ENCODE measurements at places on chromosomes 16 and 17.

- DNase-seq, result no peak
Measured at GRCh38 chr17:45888392-45888791, 6.0 kb upstream of the MAPT start.

DNA sequence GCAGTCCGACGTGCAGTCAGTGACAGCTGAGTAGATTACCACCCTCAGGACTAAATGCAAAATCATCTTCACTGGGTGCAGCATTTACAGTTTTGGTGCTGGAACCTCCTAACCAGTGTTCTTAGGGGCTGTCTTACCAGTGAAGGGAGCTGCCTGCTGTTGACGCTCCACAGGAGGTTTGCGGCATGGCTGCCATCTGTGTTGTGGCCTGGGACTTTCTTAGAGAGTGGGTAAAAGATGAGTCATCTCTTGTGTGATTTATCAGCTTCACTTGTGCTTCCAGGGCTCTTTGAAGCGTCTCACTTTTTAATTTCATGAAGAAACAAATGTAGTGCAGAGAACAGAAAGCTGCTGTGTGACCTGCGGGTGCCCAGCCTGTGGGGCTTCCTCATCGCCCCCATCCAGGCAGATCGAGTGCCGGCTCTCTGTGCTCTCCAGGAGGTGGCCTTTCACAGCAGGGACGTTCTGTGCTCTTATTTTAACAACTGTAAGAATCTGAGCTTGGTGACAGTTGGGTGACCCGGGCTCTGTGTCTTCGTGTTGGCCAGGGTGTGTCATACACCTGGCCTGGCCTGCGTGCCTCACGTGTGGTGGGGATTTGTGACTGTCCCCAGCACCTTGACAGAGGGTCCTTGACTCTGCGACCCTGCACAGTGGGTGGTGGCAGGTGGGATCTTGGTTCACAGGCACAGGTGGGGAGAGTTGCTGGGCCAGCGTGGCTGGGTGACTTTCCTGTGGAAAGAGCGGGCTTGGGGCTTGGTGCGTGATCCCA, 24.3 kb upstream of the ZNF750 start:
- DNase-seq, result peak; percentile 95

DNA sequence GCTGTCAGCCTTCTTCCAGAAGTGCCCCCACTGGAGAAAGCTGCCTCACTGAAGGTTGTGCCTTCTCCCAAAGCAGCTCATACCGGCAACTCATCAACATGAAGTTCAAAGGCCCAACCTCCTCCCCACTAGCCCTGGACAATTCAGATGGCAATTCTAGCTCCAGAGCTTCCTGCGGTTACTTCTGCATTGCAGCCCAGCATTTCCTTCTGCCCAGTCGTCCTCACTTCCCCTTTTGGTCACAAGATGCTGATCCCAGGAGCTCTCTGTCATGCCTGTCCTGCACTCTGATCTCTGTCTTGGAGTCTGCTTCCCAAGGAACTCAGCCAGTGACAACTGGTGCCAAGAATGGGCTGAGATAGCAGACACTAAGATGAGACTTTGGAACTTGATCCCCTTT, 178.2 kb upstream of the SOX9 start:
- no peak for DNase-seq

- no peak for DNase-seq
Measured at GRCh38 chr17:36939052-36939801, 2.0 kb downstream of the LHX1 start.

GRCh38 chr16:84065536-84066132, 23.0 kb upstream of the SLC38A8 start:
- peak; percentile 61 for DNase-seq

DNA sequence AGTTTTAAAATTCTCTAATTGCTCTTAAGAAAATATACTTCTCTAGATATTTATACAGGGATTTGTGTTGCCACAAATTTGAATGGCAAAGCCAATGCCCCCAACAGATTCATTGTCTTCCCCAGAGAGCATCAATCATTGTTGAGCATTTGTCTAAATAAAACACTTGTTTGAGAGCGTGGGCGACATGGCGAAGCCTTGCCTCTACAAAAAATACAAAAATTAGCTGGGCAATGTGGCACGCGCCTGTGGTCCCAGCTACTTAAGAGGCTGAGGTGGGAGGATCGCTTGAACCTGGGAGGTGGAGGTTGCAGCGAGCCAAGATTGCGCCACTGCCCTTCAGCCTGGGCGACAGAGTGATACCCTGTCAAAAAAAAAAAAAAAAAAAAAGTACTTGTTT, 13.4 kb upstream of the SRSF1 start:
- DNase-seq, result no peak

DNA sequence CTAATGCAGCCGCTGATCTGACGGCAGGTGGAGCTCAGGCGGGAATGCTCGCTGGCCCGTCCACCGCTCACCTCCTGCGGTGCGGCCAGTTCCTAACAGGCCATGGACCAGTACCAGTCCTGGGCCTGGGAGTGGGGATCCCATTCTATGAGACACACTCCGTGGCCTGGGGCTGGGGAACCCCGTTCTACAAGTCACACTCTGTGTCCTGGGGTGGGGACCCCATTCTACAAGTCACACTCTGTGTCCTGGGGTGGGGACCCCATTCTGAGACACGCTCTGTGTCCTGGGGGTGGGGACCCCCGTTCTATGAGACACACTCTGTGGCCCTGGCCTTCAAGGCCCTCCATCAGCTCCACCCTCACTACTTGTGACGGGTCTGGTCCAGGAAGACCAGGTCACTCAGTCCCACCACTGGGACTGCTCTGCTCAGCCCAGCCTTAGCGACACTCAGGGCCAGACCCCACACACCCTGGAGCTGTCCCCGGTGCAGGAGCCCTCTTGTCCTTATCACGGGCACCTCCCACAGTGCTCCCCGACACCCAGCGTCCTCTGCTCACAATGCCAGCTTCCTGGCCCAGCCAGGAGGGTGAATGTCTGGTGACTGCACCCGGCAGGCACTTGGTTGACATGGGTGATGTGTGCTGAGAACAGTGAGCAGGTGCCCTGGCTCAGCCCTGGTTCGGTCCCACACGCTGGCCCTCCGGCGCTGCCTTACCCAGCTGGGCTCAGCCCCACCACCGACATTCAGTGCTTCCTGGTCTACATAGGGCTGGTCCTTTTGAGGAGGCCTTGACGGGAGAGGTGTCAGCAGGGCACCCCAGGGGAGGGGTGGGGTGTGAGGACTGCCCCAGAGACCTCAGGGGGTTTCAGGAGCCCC, 89.1 kb downstream of the TBC1D16 start:
- peak; percentile 13 for DNase-seq

DNA sequence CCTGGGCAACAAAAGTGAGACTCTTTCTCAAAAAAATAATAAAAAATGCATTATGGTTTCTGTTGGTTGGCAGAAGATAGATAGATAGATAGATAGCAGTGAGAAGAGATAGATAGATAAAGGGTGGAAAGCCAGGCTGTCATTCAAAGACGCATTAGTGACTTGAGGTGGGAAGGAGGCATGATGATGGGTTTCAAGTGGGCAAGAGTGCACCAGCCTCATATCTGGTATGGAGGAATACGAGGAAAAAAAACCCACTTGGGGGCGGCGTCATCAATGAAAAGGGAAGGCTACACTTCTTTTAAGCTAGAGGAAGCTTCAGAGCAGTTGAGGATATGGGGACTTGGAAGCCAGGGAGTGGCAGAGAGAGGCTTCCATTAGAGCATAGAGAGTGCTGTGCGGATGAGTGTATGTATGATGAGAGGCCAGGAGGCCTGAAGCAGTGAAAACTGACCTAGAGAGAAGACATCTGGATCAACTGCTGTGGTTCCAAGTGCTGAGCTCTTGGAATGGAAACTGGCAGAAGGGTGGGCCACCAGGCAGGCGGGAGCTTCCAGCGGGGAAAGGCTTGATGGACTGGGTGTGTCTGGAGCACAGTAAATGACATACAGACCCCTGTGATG, 31.8 kb downstream of the CEP95 start:
- no peak for DNase-seq

- no peak for DNase-seq
Measured at GRCh38 chr17:7651665-7652387, 1.1 kb downstream of the ATP1B2 start.

DNA sequence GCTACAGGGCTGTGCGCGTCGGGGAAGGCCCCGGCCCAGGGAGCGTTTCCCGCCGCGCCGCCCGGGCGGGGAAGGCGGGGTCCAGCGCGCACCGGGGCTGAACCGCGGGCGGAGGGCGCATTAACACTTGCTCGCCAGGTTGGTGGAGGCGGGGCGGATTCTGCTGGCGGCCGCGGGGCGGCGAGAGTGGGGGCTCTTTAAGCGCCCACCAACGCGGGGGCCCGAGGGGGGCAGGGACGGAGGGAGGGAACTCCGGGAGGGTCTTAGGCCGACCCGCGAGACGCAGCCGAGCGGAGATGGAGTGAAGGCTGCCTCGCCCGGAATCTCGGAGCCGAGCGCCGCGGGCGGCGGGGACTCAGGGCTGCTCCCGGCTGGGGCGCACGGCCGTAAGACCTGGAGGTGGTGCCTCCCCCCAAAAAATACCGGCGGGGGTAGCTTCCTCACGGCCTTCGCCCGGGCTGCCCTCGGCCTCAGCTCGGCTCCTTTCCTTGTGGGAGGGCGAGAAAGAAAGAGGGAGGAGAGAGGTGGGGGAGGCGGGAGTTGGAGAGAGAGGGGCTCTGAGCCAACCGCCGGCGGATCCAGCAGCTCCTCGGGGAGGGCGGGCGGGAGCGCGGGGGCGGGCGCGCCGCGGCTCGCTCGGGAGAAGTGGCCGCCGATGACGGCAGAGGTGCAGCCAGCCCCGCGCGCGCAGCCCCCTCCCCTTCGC, 415 bp upstream of the FOXF1 start:
- DNase-seq, result no peak

All from activated naive CD4-positive, alpha-beta T cell treated with anti-CD3 and anti-CD28 coated beads, Interleukin-2, amount 10 ng/mL, durations not matched to agents 7 days and 5 days (primary cell).